ENCODE measurements at places on chromosomes 7 and 10.

- DNase-seq = no peak
Observed at GRCh38 chr10:120711860-120712259, 139.3 kb upstream of the WDR11 start.

DNA sequence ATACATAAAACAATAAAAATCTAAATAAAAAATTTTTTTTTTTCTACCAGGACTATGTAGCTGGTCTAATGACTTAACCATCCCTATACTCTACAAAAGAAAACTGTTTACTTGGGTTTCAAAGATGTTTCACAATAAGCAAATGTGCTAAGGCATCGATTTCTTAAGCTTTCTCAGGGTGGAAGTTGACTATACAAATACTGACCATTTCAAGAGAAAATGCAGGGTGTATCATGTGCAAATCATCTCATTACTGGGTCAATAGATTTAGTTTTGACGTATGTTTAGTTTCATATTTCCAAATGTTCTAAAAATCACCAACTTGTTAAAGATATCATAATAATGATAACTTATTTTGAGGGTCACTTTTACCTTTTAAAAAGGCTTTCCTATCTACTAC lies 7.5 kb downstream of the NRP1 start:
- no peak for DNase-seq

- DNase-seq = no peak
Observed at GRCh38 chr10:26939962-26940354, 79.2 kb upstream of the ABI1 start.

GRCh38 chr10:46558392-46559185 lies 2.1 kb upstream of the GPRIN2 start:
- no peak for DNase-seq

- no peak for DNase-seq
Observed at GRCh38 chr10:62691336-62691735, 113.2 kb upstream of the ADO start.

DNA sequence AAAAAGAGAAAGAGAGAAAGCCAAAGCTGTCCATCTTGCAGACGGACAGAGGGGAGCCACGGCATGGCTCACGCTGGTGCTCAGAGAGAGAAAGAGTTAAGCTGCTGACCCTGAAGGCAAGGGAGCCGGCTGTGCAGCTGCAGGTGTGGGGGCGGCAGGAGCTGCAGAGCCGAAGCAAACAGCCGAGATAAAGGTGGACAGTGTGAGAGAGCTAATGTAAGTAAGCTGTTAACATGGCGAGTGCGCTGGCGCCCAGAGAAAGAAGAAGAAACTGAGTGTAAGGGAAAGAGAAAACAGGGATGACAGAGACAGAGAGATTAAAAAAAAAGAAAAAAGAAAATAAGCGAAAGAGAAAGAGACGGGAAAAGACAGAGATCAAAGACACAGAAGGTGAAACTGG lies 18.2 kb downstream of the COL17A1 start:
- no peak for DNase-seq

DNA sequence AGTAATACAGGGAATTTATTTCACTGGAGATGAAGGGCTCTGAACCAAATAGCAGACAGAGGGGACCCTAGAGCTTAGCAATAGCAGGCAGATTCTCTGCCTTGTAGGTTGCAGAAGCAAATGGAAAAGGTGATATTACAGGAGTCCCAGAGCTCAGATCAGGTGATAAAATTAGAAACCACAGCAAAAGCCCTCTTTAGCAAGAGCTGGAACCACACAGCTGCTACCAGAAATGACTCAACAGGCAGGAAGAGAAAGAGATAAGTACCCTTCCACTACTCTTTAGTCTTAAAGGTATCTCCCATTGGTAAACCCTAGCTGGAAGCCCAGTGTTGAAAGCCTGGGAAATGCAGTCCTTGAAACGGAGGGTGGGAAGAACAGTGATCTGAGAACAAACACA lies 535.6 kb upstream of the GHITM start:
- DNase-seq = peak; percentile 87

DNA sequence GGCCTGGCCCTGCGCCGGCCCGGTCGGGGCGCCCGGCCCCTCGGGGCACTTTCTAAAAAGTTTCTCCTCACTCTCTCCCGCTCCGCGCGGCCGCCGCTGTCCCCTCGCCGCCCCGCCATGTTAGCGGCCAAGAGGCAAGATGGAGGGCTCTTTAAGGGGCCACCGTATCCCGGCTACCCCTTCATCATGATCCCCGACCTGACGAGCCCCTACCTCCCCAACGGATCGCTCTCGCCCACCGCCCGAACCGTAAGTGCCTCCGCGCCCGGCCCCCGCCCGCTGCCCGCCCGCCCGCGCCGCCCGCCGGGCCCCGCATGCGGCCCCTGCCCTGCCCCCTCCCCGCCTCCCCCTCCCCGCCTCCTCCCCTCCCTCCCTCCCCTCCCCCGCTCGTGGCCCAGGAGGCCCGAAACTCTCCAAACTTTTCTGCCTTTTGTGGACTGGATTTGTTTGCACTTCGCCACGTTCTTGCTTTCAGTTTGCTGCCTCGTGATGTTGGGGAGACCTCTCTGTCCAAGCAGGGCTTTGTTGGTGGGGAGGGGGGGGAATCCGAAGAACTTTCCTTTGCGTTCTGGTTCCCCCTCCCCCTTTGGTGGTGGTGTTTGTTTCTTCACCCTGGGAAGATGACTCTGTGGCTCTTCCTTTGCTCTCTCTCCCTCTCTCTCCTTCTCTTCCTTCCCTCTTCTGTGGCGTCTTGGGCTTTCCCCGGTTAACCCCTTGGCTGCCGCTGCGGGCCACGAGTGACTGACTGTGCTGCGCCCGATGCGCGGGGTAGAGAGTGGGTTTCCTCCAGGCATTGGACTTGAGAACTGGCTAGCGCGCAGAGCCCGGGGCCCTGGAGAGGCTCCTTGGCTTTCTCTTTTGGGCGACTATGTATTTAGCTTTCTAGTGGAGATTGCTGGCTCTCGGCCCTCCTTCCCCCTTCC lies 1.6 kb downstream of the TCF7L2 start:
- peak; percentile 82 for DNase-seq

DNA sequence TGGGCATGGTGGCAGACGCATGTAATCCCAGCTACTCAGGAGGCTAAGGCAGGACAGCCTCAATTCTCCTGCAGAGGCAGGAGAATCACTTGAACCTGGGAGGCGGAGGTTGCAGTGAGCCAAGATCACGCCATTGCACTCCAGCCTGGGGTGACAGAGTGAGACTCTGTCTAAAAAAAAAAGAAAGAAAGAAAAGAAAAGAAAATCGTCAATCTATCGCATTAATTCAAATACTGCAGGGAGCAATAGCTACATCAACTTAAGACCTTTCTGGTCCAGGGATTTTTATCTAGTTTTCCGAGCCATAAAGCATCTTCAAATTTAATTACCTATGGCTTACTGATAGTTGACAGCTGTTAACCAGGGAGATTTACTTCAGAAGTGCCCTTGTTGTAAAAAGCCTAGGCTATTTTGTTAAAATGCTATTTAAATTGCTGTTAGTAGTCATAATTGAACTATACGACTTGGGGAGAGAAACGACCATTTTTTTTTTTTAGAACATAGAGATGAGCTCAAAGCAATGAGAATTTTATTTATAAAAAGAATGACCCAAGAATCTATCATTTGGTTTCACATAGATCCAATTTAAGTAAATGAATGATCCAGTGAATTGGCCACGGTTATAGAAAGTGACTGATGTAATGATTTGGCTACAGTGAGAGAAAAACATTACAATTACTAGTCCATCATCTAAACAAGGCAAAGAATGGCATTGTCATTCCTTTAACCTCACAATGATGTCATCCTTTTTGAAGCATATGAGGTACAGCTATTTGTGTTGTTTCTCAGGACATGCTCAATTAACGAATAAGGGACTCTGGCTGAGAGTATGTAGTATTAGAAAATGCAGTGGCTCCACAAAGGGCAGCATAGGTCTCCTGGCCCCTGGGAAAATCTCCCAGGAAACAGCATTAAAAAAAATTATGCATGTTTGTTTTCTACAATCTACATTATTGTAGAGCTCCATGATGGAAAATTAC lies 85.3 kb downstream of the SEMA3C start:
- peak; percentile 96 for DNase-seq

- no peak for DNase-seq
Observed at GRCh38 chr7:136000288-136000913, 23.2 kb upstream of the MTPN start.

DNA sequence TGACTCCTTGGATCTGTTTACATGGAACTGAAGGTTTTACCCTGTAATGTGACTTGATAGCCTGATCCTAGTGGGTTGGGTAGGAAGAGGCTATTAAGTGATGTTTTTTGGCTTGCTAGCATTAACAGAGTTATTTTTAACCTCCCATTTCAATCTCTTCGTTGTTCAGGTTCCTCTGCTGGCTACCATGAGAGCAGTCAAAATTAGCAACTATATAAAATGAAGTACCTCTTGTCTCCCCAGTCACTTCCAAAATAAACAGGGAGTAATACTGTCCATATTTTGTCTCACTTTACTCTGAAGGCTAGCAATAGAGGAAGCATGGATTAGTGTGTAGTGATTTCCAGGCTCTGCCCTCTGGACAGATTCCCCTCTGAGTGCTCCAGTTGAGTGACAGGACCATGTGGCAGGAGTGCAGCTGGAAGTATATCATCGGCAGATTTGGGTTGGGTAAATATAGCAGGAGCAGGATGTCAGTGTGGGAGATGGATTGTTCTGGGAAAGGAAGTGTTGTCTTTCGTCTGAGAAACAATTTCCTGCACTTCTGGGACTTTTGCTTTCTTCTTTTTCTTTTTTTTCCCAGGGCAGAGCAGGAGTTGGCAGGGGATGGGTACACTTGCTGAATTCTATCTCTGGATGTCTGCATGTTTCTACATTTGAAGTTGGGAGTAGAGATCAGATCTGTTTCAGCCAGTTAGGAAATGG lies 35.2 kb downstream of the GBF1 start:
- DNase-seq = peak; percentile 41
